Stimulated activated CD8-positive, alpha-beta memory T cell treated with anti-CD3 and anti-CD28 coated beads, Interleukin-2, amount 100 ng/mL, for 48 hours (primary cell): ENCODE measurements at places on chromosomes 5 and 9.

DNA sequence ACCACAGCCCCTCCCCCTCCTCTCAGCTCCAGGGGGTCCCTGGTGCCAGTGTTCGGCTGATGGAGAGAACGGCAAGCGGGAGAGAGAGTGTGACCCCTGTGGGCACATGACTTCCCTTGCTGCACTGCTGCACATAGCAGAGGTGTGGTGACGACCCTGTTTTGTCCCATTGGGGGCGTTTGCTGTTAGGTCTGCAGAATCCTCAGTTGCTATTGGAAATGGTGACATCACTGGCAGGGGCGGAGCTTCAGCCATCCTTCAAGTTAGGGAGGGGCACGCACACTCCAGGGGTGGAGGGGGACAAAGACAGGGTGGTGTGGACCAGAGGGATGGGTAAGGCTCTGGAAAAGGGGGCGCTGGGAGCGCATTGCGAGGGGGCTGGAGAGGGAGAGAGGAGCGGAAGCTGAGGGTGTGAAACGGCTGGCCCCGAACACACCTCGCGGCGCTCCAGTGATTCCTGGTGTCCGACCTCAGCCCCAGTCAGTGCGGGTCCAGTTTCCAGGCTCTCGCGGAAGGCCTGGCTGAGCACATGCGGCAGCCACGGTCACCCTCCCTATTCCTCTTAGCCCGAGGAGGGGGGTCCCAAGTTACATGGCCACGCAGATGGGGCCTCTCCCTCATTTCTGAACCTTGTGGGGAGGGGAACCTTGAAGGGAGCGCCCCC, 764 bp upstream of the GRIN1 start:
- no peak for DNase-seq

- no peak for DNase-seq
Measured at GRCh38 chr9:69190086-69190862, 16.2 kb downstream of the TJP2 start.

- DNase-seq = no peak
Measured at GRCh38 chr5:172336264-172336663, 52.7 kb upstream of the UBTD2 start.

GRCh38 chr5:42994246-42994554, 45.9 kb downstream of the ANXA2R start:
- DNase-seq = no peak

DNA sequence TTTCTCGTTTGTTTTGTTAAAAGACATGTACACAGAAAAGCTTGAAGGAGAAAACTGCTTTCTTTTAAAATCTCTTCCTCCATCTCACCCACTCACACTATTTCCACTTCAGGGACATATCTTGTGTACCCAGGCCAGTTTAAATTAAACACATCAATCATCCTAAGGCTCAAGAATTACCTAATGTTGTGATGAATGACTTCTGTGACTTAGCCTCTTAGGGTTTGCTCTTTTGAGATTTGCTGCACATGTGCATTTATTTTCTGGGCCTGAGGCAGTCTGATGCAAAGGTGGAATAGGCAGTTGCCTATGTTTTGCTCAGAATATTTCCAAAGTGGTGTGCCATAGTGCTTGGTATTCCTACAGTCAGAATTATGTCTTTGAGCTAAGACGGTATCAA, 439.9 kb upstream of the CHD1 start:
- DNase-seq = no peak

GRCh38 chr5:89246252-89246651, 363.3 kb upstream of the MEF2C start:
- no peak for DNase-seq
